CD14-positive monocyte (primary cell): ENCODE measurements at places on chromosomes 2 and 18. TPM values are rescaled to one million over a fixed set of nuclear protein-coding genes. Genes with fewer than 3 reads are reported as not detected.

DNA sequence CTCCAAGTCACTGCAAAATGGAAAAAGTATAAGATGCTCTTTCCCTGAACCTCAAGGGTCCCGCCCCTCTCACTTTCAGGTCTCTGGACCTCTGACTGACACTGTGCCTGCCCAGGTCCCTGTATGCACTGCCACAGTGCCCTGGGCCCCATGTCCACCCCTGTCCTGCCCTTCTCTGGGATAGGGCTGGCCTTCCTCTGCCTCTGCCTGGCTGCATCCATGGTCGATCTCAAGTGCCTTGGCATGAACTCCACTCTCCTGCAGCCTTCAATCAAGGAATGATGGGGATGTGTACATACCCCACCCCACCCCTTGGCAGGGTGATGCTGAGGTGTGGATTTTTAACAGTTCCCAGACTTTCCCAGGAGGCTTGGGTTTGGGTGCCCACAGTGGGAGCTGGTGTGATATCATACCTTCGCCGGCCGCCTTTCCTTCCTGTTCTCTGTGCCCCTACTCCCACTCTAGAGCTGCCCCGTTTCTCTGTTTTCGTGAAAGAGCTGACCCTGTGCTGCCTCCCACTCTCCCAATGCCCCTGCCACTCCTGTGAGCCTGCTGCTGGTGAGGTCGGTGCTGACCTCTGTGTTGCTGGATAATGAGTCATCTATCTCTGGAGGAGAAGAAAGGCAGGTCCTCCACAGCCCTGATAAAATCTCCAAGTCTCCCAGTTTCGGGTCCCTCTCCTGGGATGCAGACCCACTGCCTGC, 18.9 kb downstream of the PTPN18 start:
- no peak for DNase-seq

GRCh38 chr2:133809485-133809884, 241.2 kb upstream of the NCKAP5 start:
- no peak for DNase-seq

The CFAP65 gene
- not detected for polyA plus RNA-seq

The RIT2 gene
- polyA plus RNA-seq, result not detected

- DNase-seq, result no peak
Observed at GRCh38 chr2:8334866-8335325, 347.0 kb upstream of the ID2 start.

DNA sequence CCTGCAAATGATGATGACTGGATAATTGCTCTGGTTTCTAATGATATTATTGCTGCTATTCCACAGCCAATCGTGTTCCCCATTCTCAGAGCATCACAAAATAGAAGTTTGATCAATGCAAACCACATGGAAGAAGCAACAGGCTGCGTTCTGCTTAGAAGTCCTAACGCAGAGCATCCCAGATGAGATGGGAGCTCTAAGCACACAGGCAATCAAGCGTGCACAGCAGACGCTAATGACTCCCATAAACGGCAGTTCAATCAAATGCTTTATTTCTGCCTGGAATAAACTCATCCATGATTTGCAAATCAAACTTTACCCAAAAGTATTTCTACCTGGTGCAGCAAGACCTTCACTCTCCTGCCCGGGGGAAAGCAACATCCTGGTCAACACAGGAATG, 304.2 kb downstream of the FBXO15 start:
- no peak for DNase-seq

The KCNIP3 gene
- not detected in 2 replicates for polyA plus RNA-seq

The TEKT4 gene
- not detected in 2 replicates for polyA plus RNA-seq
